ENCODE measurements at places on chromosomes 4 and X.

DNA sequence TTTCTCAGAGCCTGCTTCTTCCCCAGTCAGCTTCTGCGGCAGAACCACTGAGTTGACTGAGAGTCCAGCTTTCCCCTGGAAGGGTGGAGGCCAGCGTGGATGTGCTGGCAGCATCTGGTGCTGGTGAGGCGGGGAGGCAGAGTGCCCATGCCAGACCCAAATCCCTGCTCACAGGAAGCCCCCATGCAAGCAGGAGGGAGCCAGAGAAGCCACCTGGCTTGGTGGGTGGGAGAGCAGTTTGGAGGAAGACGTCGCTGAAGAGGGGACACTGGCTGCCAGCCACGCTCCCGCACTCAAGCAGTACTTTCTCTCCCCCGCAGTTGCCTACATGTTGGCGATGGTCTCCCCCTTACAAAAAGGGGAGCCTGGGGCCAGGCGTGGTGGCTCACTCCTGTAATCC, 6.0 kb downstream of the PDZD4 start:
- DNase-seq: no peak

DNA sequence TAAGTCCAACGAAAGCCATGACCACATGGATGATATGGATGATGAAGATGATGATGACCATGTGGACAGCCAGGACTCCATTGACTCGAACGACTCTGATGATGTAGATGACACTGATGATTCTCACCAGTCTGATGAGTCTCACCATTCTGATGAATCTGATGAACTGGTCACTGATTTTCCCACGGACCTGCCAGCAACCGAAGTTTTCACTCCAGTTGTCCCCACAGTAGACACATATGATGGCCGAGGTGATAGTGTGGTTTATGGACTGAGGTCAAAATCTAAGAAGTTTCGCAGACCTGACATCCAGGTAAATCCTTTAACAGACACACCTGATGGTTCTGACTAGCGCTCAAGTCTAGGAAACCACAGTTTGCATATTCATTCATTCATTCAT, 6.0 kb downstream of the SPP1 start:
- DNase-seq: no peak

- DNase-seq: no peak
Measured at GRCh38 chr4:48041535-48042137, 25.1 kb downstream of the NIPAL1 start.

GRCh38 chr4:15037923-15038541, 35.8 kb downstream of the CPEB2 start:
- DNase-seq: no peak

- no peak for DNase-seq
Measured at GRCh38 chrX:129188231-129188630, 335.1 kb downstream of the SMARCA1 start.

DNA sequence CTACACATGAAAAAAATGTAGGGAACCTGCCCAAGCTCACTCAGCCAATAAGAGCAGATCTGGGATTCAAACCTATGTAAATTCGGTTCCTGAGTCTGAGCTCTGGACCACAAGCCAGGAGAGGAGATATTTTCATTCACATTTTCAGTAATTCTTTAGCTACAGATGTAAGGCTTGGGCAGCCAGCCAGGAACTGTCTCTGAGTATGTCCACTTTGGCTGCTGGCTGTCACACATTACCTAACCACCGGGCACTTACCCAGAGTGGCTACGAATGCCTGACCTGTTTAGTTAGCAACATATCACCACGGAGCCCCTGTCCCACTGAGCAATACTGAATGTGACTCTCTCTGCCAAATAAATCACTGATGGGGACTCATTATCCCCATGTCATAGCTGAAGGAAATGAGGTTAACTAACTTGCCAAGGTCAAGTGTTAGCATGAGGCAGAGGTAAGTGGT, 15.3 kb downstream of the USP46 start:
- no peak for DNase-seq

DNA sequence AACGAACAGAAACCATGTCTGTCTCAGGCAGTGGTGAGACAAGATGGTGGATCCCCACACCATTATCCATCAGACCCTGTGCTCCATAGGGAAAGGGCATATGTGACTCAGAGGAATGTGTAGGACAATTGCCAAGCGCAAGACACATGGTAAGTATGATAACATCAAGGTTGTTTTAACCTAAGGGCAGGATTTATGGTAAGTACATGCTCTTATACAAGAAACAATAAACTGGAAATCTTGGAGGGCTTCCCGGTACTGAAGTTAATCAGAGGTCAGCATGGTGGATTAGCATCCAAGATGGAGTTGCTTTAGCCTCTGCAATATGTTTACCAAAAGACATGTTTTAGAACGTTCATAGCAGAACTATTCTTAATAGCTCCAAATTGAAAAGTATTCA, 355.0 kb downstream of the PPP1R2C start:
- no peak for DNase-seq

DNA sequence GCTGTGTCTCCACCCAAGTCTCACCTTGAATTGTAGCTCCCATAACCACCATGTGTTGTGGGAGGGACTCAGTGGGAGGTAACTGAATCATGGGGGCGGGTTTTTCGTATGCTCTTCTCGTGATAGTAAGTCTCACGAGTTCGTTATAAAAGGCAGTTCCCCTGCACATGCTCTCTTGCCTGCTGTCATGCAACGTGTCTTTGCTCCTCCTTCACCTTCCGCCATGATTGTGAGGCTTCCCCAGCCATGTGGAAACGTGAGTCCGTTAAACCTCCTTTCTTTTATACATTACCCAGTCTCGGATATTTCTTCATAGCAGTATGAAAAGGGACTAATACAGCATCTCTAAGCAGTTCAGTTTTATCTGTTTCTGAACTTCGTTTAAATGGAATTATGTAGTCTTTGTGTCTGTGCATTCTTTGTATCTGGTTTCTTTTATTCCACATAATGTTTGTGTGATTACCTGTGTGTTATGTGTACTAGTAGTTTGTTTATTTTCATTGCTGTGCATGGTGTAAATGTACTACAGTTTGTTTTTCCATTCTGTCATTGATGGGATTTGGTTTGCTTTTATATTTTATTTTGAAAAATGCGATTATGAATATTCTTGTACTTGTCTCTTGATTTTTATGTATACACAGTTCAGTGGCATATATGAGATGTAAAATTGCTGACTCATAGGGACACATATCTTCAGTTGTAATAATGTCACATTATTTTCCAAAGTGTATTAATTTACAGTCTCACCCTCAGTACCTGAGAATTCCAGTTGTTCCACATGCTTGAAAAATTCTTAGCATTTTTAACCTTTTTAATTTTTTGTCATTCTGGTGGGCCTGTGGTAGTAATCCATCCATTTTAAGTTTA, 304.9 kb downstream of the GBA3 start:
- no peak for DNase-seq

- no peak for DNase-seq
Measured at GRCh38 chr4:174494146-174494545, 28.1 kb downstream of the HPGD start.

DNA sequence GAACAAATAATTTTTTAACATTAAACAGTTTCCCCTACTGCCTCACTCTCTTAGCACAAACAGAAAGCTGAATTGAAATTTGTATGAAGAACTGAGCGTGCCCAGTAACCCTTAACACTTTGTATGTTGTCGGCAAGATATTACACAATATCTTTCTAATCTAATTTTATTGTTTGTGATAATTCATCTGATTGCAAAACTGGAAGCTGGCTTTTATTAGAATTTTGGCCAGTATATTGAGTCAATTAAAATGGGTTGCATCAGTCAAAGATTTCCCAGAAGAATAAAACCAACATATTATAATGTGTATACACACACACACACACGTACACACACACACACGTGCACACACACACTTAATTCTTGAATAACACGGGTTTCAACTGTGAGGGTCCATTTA, 2332.1 kb downstream of the PCDH7 start:
- no peak for DNase-seq

- no peak for DNase-seq
Measured at GRCh38 chr4:138774940-138775339, 240.6 kb upstream of the NOCT start.

DNA sequence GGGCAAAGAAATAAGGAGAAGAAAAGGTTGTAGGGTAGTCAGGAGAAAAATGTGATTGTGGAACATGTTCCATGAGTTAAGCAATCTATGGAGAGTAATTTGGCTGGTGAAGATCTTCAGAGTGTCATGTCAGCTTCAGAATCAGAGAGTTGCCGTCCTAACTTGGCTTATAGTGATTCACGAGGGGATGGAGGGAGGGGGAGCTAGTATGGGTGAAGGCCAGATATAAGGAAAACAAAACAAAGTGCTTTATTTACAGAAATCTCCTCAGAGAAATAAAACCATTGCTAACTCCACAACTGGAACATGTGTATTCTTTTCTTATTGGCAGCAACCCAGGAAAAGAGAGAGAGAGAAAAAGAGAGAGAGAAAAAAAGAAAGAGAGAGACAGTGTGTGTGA, 256.5 kb upstream of the NRK start:
- no peak for DNase-seq

DNA sequence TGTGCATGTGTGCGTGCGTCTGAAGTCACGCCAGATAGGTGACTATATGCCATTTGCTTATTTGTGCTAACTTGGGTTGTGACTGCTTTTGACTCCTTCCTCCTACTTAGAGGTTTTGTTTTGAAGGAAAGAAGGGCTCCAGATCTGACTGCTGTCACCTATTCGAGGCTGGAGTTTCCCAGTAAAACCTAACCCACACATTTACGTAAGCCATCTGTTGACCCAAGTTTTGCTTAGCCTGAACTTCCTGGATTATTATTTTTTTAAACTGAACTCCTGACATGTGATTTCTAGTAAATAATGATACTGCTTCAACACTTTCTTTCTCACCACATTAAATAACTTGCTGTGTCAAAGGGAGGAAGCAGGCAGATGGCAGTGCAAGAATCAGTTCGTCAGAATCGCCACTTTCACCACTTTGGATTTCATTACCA, 41.5 kb downstream of the DTHD1 start:
- DNase-seq: no peak

GRCh38 chr4:79609817-79610216, 201.8 kb upstream of the GK2 start:
- DNase-seq: no peak

DNA sequence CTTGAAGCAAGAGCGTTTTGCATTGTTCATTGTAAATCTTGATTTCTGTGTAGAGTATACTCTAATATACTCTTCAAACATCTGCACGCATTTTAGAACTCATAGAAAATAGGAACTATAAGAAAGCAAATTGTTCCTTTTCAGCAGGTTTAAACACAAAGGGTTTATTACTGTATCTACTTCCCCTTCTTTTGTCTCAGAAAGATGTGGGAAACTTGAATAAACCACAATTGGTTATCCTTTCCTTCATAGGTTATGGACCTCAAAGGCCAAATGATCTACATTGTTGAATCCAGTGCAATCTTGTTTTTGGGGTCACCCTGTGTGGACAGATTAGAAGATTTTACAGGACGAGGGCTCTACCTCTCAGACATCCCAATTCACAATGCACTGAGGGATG, 46.0 kb upstream of the GUCY1B1 start:
- no peak for DNase-seq

GRCh38 chr4:168221301-168221700, 97.3 kb downstream of the DDX60 start:
- no peak for DNase-seq

DNA sequence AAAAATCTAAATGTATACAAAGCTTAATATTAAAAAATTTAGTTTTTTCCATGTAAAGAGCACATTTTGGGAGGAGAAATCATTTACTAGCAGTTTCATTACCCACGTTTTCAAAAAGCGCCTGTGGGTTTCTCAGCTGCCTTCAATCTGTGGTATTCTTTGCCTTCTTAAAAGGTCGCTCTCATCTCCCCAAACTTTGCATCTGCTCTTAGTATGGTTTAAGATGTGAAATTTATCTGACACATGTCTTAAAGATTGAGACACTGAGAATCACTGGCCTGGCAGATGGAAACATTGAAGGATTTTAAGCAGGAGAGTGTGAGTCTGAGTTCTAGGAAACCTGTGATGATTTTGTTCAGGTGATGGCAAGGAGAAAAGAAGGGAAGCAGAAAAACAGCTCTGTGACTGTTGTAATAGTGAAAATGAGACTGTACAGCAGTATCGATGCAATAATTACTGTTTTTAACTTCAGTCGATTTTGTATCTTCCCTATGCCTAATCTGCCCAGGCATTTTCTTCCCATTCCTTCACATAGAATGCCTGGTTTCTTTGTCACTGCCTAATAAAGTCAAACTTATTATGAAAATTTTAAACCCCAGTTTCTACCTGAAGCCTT, 75.9 kb downstream of the PAQR3 start:
- DNase-seq: no peak

DNA sequence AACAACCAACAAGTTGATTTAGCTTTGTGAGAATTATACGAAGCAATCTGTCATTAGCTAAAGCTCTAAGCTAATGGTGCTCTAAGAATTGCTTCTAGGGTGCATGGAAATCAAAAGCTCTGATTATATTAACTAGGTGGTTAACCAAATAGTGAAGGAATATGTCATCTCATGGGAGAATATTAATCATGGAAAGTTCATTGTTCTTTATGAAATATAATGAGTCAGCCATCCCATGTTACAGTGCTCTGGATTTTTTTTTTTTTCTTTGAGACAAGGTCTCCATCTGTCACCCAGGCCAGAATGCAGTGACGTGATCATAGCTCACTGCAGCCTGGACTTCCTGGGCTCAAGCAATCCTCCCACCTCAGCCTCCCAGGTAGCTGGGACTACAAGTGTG, 10.5 kb downstream of the DCAF8L2 start:
- no peak for DNase-seq

GRCh38 chr4:140807491-140808252, 51.5 kb upstream of the TBC1D9 start:
- no peak for DNase-seq

GRCh38 chrX:34849371-34849770, 93.2 kb upstream of the FAM47B start:
- no peak for DNase-seq

- DNase-seq: no peak
Measured at GRCh38 chr4:62670514-62670913, 1470.4 kb downstream of the ADGRL3 start.

DNA sequence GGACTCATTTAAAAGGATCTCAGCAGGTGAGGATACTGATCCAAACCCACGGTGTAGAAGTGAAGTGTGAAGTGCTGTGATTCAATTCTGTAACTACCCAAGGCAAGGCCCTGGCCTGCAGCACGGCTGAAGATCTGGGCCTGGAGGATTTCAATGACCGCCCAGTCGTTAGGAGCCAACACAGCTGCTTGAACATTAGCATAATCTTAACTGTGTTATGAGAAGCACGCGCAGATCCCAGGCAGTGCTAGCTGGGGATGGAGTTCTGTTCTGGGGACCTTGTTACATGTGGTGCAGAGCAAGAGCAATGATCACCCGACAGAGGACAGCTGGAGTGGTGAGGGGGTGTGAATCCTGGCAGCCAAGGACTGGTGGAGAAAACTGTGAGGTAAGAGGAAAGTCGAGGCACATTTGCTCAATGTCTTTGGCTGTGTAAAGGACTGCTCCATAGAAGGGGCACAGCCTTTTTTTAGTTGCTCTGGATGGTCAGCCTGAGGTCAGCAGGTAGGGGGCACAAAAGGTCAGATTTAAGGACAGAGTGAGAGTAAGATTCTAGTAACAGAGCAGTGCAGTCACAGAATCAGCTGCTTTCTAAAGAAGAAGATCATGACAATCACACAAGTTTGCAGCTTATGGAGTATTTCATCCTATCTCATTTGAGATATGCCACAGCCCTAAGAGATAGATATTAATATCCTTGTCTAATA, 181.8 kb downstream of the DCLK2 start:
- DNase-seq: no peak

GRCh38 chr4:3488820-3489219, 25.7 kb downstream of the DOK7 start:
- no peak for DNase-seq

Data from stimulated activated CD8-positive, alpha-beta memory T cell treated with anti-CD3 and anti-CD28 coated beads, Interleukin-7, amount 100 ng/mL, for 24 hours (primary cell).